ENCODE measurements at places on chromosomes 11 and 22. TPM values are rescaled to one million over a fixed set of nuclear protein-coding genes. Genes with fewer than 3 reads are reported as not detected.

DNA sequence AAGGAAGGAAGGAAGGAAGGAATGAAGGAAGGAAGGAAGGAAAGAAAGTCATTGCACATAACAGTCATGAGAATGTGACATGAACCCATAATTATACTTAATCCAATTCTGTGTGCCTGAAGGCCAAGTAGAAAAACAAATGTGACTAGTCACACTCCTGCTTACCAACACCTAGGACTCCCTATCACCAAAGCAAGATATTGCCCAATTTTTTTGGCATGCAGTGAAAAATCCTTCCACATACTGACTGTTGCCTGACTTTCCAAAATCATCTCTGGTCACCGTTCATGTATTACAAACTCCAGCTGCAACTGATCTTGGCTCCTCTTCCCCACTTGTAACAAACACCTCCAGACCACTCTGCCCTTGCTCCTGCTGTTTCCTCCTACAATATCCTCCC is 516.8 kb downstream of the OPCML start:
- DNase-seq = no peak

The IRAG1 gene
- 0.79 TPM for total RNA-seq

DNA sequence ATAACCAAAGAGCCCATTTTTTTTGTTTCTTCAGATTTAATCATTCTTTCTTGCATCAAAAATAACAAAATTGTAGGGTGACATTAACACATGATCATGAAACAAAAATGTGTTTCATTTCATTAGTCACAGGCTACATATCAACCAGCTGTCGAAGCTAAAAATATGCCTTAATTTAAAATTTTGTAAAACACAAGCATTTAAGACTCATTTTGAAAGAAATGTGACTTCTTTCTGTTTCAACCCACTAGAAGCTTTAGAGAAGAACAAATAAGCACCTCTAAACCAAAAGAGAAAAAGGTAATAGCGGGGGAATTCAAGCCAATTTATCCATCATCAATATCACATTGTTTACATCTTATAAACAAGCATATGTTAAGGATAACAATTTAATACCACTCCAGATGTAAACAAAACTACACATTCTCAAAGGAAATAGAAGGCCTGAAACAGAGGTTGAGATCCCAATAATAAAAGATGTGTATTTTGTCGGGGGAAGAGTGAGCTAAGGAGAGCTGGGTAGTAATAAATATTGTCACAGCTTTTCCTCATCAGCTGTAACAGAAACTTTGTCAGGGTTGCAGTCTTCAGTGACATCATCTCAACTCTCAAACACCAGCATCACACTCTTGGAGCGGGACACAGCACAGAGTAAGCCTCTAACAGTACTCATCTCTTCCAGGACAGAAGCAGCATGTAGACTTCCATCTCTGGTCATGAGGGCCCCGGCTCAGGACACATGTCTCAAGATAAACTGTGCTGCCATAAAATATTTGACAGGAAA is 42.0 kb downstream of the ALG9 start:
- no peak for DNase-seq

The PCNX3 gene
- total RNA-seq = 34.8 TPM

Measured in dermis blood vessel endothelial cell (primary cell).